Lung (tissue), 17 donors: ENCODE measurements at places on chromosomes 11 and 22. TPM values are rescaled to one million over a fixed set of nuclear protein-coding genes. Genes with fewer than 3 reads are reported as not detected.

Gene OR5B21
- polyA plus RNA-seq = not detected

Gene OR8D4
- polyA plus RNA-seq = not detected

Gene CARD18
- polyA plus RNA-seq = not detected

Gene PHF21B
- polyA plus RNA-seq = 0.03 TPM

Gene EIF1AD
- 22.0 TPM for polyA plus RNA-seq

GRCh38 chr22:44519886-44520285 lies 21.9 kb upstream of the RTL6 start:
- DNase-seq = peak; percentile 44

GRCh38 chr11:8709002-8709672 lies 26.5 kb downstream of the RPL27A start:
- DNase-seq = peak; percentile 85

DNA sequence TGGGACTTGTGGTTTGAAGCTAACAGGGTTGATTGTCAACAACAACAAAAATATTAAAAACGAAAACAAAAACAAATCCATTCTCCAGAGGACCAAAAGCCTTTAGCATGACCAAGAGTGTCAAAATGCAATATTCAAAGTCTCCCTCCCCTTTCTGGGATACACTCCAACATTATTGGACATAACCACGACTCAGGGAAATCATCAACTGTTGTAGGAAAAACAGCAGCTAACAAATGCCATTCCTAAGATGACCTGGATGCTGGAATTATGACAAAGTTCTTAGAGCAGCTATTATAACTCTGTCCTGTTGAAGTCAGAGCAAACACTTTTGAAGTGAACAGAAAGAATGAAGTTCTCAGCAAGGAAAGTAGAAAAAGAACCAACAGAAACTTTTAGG lies 143.0 kb downstream of the TMEM135 start:
- DNase-seq = peak; percentile 61

DNA sequence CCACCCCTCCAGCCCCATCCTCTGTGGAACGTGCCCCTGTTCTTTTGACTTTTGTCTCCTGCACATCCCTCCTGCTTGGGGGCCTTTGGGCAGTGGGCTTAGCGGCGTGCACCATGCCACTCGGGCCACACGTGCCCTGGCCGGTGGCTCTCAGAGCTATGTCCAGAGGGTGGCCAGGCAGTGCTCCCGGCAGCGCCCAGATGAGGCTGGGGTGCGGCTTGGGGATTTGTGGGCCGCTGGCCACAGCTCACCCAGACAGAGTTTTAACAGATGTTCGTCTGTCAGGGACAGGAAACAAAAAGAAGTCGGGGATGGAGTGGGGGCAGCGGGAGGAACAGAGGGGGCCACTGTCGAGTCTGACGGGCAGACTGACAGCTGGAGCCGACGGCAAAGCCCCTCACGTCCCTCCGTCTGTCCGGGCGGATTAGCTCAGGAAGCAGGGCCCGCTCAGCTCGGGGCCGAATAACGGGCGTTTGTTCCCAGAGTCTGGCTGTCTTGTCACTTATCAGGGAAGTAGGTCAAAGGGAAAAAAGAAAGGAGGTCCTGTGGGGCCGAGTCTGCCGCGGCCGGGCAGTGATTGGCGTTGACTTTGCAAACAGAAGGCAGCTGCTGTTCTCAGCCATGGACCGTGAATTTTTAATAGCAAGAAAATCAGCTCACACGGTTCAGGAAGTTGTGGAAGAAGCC lies 61.6 kb downstream of the LRP5 start:
- peak; percentile 79 for DNase-seq

DNA sequence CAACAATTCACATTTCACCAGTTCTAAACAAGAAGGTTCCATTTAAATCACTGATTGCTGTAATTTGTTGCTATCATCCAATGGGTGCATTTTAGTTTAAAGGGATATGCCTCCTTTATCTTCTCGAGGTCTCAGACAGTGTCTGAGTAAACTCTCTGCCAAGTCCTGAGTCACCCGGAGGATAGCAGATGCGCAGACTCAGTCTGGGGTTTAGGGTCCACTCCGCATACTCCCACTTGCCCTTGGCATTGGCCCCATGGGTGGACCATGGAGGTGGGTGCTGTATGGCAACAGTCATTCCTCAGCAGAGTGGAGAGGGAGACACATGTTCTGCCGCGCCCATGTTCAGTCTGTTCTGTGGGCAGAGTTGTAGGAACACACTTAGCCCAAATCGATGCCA lies 65.4 kb upstream of the CRTAM start:
- no peak for DNase-seq

DNA sequence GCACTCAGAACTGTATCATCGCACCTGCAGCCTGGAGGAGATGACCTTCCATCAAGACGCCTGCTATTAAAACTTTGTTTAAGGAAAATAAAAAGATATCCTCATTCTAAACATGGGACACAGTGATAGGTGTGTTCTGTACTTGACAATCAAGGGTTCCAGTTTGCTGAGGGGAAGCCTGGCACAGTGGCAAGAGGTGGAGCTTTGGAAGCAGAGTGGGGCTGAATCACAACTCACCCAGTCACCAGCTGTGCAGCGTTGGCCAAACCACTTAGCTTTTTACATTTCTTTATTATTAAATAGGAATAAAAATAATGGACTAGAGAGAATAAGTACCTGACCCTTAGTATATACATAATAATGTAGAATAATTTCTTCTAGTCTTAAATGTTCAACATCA lies 220.7 kb downstream of the TENM4 start:
- DNase-seq = no peak

- no peak for DNase-seq
Observed at GRCh38 chr11:71936825-71937224, 8.0 kb downstream of the RNF121 start.

GRCh38 chr11:39772525-39773137 lies 1686.8 kb downstream of the LRRC4C start:
- no peak for DNase-seq

GRCh38 chr11:116328391-116328790 lies 444.4 kb downstream of the BUD13 start:
- DNase-seq = no peak

DNA sequence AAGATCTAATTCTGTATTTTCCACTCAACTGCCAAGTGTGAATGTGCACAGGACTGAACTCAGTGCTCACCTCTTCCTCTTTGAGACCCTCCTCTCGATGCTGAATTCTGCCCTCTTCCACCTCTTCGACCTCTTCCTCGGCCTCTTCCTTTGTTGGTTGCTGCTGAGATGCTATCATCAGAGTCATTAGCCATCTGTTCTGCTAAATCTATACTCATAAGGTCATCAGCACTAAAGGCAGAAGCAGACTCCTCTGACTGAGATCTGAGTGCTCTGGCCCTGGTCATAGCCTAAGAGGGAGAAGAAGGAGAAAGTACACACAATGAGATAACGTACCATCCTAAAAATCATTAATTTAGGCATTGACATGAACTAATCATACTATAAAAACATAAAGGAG lies 45.9 kb upstream of the GPR83 start:
- no peak for DNase-seq

DNA sequence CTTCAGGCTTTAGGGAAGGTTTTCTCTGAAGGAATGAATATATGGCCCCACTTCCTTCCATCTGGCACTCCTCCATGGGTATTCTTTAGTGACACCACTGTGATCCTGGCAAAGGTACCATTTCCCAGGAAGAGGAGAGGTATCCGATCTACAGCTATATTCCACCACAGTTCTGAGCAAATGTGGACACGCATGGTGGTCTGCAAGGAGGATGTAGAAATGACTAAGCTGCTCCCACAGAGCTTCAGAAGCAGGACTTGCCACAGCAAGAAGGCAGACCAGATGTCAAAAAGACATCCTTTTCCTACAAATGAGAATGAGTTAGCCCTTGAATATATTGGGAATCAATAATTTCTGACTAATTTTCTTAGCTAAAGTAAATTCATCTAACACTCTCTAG lies 45.5 kb downstream of the ARFGAP2 start:
- no peak for DNase-seq
